ENCODE measurements at places on chromosomes 2 and 18. TPM values are rescaled to one million over a fixed set of nuclear protein-coding genes. Genes with fewer than 3 reads are reported as not detected.
A peak's percentile ranks its signal among the peaks of the same experiment; 100 is the strongest.

DNA sequence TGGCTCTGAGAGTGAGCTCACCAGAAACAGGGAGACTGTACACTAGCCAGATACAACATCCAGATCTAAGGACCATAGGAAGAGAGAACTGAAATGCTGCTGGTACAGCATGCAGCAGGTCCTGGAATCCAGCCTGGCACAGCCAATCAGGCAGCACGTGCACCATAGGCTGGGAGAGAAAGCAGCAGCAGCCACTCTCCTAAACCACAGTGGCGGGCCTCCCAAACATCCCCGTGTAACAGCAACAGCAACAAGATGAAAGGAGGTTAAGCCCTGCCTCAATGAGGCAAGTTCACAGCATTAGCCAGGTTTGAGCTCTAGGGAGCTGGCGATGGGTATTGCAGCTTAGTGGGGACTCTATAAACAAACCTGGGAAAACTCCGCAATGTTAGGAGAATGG, 192.0 kb downstream of the EPHA4 start:
- no peak for DNase-seq

CPO gene
- 0.43 TPM for polyA plus RNA-seq

GRCh38 chr2:136362676-136363390, 244.9 kb upstream of the CXCR4 start:
- no peak for DNase-seq

DNA sequence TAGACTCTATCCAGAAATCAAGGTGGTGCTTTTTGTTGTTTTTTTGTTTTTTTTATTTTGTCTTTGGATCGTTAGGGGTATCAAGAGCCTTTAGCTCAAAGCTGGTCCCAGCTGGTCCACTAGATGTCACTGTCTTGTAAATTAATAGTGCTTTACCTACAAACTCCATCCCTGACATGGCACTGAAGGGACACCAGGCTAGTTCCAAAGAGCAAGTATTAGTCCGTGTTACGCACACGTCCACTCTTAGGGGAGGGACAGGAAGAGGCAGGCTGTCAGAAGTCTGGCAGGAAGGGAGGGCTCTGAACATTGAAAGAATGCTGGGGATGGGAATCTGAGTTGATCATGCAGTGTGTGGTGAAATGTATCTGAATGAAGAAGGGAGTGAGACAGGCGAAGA, 85.9 kb upstream of the CCBE1 start:
- peak; percentile 6 for DNase-seq

DNA sequence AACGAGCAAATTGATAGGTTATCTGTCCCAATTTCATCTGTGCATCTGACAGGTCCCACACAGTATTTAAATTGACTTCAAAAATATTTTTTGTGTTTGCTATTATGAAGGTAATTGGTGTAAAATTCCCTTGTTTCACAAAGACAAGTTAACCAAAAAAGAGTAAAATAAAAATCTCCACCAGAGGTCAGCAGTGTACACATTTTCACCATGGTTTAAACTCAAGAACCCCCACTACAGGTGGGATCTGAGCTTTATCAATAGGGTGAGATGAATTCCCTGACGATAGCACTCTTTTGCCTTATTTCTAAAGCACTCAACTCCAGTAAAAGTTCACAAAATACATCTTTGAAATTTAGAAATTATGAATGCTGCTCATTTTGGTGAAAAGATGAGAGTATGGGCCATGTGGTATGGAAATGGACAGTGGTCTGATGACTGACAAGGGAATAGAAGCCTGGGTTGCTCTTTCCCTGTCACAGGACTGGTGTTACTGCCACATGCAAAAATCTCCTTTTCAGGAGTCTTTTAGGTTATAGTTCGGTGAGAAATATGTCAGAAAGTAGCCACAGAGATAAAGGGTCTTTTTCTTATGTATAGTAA, 68.0 kb downstream of the SERPINB8 start:
- peak; percentile 5 for DNase-seq

OSR1 gene
- polyA plus RNA-seq = 48.3 TPM

GRCh38 chr2:38224821-38225437, 149.0 kb upstream of the CYP1B1 start:
- DNase-seq = no peak

DNA sequence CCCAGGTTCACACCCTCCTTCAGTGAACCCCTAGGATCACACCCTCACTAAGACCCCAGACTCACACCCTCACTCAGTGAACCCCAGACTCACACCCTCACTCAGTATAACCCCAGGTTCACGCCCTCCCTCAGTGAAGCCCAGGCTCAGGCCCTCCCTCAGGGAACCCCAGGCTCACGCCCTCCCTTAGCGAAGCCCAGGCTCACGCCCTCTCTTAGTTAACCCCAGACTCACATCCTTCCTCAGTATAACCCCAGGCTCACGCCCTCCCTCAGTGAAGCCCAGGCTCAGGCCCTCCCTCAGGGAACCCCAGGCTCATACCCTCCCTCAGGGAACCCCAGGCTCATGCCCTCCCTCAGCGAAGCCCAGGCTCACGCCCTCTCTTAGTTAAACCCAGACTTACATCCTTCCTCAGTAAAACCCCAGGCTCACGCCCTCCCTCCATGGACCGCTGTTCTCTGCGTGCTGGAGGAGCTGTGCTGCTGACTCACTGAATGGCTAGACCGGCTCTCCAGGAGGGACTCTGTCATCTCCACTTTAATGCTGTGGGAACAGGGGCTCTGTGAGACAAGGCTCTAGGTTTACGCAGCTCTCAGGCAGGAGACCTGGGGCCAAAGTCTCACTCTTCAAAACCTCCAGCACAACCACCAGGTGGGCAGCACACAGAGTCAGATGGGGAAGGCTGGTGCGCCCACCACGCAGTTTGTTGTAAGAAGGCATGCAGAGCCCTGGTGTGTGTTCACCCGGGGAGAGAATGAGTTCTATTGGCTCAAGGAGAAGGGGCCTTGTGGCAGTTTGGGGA, 506.9 kb upstream of the MYT1L start:
- DNase-seq = no peak

DNA sequence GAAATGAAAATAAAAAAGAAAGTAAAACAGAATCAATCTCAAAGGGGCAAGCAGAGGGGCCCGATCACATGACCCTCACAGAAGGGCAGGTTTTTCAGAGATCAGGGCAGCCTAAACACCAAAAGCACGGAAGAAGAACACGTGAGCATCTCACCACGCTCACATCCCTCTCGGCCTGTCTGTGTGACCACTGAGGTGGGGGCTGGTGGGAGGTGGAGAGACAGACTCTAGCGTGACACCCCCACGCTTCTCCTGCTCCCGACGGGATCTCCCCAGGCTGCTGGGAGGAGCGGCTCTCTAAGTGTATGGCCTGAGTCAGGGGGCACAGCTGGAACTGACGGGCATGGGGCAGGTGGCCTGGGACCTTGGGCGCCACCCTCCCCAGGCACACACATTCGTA, 23.5 kb upstream of the MTERF4 start:
- no peak for DNase-seq

DNA sequence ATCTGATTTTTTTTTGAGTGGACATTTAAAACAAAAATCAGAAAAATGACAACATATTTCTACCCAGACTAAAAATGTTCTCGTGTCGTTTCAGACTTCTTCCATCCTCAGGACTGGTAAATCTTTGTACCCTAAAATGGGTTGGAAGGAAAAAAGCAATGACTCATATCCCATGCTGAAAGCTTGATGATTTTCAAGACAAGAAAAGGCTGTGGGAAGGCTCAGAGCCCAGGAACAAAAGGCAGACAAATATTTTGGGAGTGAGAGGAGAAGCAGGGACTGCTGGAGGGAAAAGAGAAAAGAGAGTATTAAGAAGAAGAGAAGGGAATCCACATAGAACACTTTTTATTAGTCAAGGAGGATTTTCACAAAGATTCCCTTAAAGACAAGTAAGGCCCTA, 77.1 kb upstream of the CTAGE1 start:
- no peak for DNase-seq

CFAP210 gene
- 3.8 TPM for polyA plus RNA-seq

COL4A4 gene
- polyA plus RNA-seq = 5.2 TPM

ANKRD44 gene
- polyA plus RNA-seq = 20.4 TPM

DNA sequence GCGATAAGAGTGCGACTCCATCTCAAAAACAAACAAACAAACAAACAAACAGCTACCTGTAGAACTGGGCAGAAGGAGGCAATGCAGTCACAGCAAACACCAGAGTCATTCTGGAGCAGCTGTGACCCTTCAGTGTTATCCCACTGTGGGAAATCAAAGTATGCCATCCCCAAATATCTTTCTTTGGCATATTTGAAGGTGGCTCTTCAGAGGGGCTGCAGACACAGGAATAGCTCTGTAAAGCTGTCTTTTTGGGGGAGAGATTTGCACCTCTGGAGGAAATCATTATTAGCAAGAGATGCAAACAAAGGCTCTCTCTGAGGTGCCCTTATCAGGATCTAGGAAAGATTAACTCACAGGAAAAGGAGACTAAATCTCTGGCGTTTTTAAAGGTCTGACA, 98.5 kb upstream of the XPO1 start:
- DNase-seq = no peak

- peak; percentile 68 for DNase-seq
Measured at GRCh38 chr2:70141212-70141901, 49.5 kb downstream of the C2orf42 start.

PNKD gene
- 70.8 TPM for polyA plus RNA-seq

DNA sequence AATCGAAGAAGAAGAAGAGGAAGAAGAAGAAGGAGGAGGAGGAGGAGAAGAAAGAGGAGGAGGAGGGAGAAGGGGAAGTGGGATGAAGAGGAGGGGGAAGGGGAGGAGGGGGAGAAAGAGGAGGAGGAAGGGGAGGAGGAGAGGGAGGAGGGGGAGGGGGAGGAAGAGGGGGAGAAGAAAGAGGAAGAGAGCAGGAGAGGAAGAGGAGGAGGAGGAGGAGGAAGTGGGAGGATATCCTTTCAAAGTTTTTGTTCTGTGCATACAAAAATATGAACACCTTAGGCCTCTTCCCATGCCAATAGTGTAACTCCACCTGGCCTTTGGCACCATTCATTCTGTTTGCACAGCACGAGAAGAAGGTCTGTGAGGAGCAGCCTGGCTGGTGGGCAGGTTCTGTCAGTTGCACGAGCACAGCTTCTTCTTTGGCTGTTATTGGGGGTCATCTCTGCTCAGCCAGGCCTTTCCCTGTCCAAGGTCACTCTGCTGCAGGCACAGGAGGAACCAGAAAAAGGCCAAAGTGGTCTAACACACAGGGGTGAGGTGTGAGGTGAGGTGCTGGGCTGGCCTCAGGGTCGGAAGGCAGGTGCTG, 25.8 kb upstream of the PLB1 start:
- DNase-seq = no peak

DNA sequence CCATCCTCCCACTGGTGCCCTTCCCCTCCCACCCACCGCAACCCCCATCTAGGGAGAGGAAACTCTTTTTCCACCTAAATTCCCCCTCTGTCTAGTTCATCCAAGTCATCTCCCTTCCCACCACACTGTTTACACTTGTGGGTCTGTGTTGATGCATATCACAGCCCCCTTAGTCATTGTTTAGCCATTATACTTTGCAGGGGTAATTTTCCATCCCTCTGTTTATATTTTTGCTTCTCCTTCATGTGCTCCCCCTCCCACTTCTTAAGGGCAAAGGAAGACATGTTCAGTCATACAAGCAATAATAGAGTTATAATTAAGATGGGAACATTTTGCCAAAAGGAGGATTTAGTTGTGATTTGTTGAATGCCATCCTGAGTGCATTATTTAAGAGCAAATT, 187.8 kb upstream of the TNP1 start:
- no peak for DNase-seq

PAX3 gene
- not detected for polyA plus RNA-seq

DNA sequence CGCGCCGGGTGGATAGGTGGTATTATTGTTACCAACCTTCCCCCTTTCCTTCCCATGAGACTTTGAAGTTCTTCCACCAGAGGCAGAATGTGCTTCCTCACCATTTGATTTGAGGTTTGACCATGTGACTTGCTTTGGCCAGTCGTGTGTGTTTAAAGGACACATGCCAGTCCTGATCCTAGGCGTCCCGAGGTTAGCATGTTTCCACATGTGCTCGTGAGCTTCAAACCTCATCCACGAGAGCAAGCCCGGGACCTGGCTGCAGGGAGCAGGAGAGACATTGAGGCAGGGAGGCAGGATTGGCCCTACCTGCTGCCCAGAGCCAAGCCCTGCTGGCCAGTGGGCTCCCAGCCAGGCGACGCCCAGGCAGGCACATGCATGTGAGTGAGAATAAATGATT, 27.4 kb upstream of the EDAR start:
- DNase-seq = no peak

ALLC gene
- not detected for polyA plus RNA-seq

SGPP2 gene
- polyA plus RNA-seq = 4.3 TPM

TIMM21 gene
- polyA plus RNA-seq = 58.9 TPM

- DNase-seq = no peak
Measured at GRCh38 chr2:224843141-224843540, 127.0 kb upstream of the CCDC195 start.

FEV gene
- polyA plus RNA-seq = not detected

DNA sequence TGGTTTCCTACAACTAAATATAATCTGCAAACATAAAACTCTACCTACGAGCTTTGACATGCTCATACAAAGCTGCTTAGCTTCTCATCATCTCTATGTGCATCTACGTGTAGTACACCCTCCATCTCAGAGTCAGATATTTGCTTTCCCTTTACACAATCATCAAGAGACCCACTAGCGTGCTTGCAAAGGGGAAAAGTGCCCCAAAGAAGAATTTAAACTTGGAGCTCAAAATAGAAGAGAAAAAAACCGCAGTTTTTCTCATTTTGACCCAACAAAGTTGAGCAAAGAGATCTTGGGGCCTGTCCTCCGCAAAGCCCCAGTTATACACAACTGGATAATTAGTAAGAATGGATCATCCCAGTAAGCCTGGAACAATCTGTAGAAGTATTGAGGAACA, 104.1 kb downstream of the PAX3 start:
- no peak for DNase-seq

- no peak for DNase-seq
Measured at GRCh38 chr2:110103061-110103961, 12.3 kb downstream of the MALL start.

GRCh38 chr2:158217593-158217992, 115.9 kb downstream of the UPP2 start:
- DNase-seq = no peak

KIF1A gene
- polyA plus RNA-seq = 2.2 TPM

DNA sequence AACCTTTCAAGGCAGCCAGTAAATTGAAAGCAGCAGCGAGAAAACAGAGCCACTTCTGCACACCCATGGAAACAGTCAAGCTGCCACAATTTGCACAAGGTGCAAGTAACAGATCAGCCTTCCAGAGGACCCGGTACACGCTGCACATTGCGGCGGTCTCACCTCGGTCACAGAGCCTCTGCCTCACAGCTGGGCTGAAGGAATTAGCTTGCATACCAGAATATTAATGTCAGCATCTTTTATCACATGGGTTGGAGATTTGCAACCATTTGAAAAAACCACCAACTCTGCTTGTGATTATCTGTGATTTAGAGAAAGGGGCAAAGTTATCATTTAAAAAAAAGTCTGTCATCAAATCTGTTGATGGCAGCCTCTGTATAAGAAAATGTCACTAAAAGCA, 330.5 kb upstream of the TCF4 start:
- DNase-seq = no peak

- DNase-seq = no peak
Measured at GRCh38 chr2:102707796-102708695, 53.8 kb upstream of the TMEM182 start.

GRCh38 chr2:227890495-227891079, 19.2 kb downstream of the DAW1 start:
- DNase-seq = no peak
